Vagina (tissue), 2 donors: ENCODE measurements at places on chromosomes 6 and 20. TPM values are rescaled to one million over a fixed set of nuclear protein-coding genes. Genes with fewer than 3 reads are reported as not detected.
A peak's percentile ranks its signal among the peaks of the same experiment; 100 is the strongest.

PEX3 gene
- 17.4 TPM for total RNA-seq

PSMF1 gene
- 52.8 TPM for total RNA-seq

PTPRT gene
- total RNA-seq, result not detected

MYL9 gene
- 246 TPM for total RNA-seq

DNA sequence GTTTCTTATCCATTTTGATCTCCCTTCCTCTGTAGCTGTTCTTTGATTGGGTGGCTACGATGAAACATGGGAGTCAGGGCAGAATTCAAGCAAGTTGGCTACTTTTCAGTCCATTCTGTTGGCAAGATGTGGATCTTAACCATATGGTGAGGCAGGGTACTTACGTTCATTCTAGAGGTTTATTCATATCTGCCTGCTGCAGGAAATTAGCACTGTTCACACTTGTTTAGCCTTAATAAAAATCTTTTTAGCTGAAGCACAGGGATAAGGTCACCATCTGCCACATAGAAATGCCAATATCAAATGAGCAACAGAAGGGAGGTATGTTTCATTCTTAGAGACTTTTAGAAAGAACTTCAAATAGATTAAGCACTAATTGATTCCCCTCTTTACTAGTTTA lies 83.9 kb downstream of the GRIK2 start:
- no peak for DNase-seq

BACH2 gene
- 6.4 TPM for total RNA-seq

DNA sequence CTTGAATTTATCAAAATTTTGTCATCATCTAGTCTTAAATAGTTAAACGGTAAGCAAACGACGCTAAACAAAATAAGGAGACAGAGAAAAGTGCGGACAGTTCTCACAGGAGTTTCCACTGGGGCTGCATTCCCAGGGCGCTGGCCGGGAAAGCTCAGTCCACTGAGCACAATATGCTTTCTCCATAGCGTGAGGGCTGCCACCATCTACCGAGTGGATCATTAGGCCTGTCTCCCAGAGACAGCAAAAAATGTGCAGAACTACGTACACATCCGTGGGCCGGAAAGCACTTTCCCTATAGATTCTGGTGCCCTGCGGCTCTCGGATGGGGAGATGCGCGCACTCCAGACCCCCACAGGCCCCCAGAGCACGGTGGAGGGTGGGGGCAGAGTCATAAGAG lies 84.9 kb downstream of the THBS2 start:
- peak; percentile 18 for DNase-seq

DNA sequence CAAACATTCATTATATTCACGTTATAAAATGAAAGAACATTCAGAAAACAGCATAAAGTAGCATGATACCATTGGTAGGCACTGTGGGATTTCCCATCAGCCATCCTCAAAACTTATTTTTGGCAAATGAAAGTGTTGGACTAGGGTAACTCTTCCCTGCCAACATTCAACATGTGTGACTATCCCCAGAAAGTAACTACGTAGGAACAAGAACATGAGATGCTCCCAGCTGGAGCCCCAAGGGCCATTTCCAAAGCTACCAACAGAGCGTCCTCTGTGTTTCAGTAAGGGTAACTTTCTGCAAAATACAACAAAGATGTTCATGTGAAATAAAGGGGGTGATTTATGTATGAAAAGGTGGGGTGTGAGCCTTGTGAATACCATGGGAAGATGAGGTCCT lies 28.4 kb upstream of the PTPN1 start:
- DNase-seq, result no peak

- DNase-seq, result no peak
Measured at GRCh38 chr6:3233321-3233720, 5.9 kb upstream of the TUBB2B start.

- no peak for DNase-seq
Measured at GRCh38 chr6:83314693-83315092, 116.2 kb downstream of the ME1 start.

- DNase-seq, result no peak
Measured at GRCh38 chr20:62887152-62887859, 25.7 kb upstream of the TCFL5 start.

DNA sequence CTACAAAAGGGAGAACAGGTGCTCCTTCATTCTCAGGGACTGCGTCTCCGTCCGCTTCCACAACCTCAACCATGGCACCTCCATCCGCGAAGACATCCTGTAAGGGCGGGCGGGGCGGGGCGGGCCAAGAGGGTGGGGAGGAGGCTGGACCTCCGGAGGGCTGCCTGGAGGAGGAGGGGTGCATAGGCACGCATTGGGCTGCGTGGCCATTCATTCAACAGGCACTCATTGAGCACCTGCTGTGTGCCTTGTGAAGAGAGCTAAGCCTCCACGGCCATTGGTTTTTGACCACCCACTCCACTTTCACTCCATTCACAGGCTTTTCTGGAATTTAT lies 435 bp downstream of the ZSWIM3 start:
- DNase-seq, result no peak

DNA sequence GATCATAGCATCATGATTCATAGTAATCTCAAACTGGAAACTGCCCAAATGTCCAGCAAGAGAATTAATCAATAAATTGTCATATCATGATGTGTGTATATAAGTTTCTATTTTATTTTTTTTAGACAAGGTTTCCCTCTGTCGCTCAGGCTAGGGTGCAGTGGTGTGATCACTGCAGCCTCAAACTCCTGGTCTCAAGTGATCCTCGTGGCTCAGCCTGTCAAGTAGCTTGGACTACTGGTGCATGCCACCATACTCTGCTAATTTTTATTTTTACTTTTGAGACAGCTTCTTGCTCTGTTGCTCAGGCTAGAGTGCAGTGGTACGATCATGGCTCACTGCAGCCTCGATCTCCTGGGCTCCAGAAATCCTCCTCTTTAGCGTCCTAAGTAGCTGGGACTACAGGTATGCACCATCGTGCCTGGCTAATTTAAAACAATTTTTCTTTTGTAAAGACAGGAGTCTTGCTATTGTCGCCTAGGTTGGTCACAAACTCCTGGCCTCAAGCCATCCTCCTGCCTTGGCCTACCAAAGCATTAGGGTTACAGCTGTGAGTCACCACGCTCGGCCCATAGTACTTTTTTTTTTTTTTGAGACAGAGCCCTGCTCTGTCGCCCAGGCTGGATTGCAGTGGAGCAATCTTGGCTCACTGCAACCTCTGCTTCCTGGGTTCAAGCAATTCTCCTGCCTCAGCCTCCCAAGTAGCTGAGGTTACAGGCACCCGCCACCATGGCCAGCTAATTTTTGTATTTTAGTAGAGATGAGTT lies 8.7 kb upstream of the ATRN start:
- no peak for DNase-seq

DNA sequence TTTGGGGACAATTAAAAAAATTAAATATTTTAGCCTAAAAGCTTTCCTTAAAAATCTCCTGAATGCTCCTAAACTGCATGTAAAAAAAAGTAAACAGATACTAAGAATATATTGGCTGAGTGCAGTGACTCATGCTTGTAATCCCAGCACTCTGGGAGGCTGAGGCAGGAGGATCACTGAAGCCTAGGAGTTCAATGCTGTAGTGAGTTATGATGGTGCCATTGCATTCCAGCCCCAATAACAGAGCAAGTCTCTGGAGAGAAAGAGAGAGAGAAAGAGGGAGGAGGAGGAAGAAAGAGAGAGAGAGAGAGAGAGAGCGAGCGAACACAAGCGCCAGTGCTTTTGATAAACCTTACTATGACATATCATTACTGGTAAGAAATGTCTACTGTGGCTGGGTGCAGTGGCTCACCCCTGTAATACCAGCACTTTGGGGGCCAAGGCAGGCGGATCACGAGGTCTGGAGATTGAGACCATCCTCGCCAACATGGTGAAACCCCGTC lies 58.8 kb downstream of the FKBP5 start:
- DNase-seq, result no peak
